Vagina (tissue), 2 donors: ENCODE measurements at places on chromosomes 1 and 21. TPM values are rescaled to one million over a fixed set of nuclear protein-coding genes. Genes with fewer than 3 reads are reported as not detected.

Gene NOS1AP
- 2.0 TPM for total RNA-seq

Gene CYP4A22
- not detected for total RNA-seq

Gene SLC25A34
- total RNA-seq: 3.2 TPM

Gene IL22RA1
- 4.2 TPM for total RNA-seq

Gene TMEM52
- 5.9 TPM for total RNA-seq

DNA sequence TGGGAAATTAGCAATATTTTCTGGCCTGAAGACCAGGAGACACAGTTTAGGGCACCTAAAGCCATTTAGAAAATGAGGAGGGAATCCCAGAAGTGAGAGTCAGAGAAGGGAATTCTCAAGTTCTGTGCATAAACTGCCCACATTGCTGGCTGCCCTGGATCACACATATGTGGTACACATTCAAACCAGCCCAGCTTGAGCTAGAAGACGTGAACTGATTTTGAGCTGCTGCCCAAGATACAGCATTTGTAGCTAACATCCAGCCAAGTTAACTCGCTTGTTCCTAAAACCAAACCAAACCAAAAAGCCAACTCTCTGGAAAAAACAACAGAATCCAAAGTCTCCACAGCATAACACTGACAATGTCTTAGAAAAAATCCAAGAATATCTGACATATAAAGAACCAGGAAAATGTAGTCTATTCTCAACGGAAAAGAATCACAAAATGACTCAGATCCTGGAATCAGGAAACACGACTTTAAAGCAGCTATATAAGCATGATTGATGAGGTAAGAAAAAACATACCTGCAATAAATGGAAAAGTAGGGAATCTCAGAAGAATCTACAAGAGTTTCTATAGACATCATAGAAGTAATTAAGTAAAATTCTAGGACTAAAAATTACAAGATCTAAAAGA is 18.2 kb upstream of the QSOX1 start:
- H3K36me3 ChIP-seq: no peaks in the 10 kb centered on the region
- no peak overlapping the region for H3K4me3 ChIP-seq
- H3K4me1 ChIP-seq: no peaks in the 10 kb centered on the region
- H3K27me3 ChIP-seq: no peaks in the 10 kb centered on the region
- no peak overlapping the region for H3K27ac ChIP-seq
- no peak for DNase-seq

DNA sequence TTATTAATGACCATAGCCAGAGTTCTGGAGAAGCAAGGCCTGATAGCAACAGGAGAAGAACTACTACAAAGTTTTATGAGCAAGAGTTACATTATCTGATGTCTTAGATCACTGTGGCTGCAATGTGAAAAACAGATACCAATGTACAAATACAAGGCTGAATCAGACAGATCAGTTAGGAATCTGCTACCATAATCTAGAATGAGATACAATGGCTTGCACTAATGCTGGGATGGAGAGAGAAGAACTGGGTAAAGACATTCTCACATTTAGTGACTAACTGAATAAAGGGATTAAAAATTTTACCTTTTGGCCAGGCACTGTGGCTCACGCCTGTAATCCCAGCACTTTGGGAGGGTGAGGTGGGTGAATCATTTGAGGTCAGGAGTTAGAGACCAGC is 41.3 kb downstream of the ARID4B start:
- H3K27me3 ChIP-seq: no peaks in the 10 kb centered on the region
- peaks cover 58% of the 10 kb centered on the region for H3K4me1 ChIP-seq
- H3K4me3 ChIP-seq: no peak overlapping the region
- H3K36me3 ChIP-seq: no peaks in the 10 kb centered on the region
- no peak overlapping the region for H3K27ac ChIP-seq
- DNase-seq: no peak

DNA sequence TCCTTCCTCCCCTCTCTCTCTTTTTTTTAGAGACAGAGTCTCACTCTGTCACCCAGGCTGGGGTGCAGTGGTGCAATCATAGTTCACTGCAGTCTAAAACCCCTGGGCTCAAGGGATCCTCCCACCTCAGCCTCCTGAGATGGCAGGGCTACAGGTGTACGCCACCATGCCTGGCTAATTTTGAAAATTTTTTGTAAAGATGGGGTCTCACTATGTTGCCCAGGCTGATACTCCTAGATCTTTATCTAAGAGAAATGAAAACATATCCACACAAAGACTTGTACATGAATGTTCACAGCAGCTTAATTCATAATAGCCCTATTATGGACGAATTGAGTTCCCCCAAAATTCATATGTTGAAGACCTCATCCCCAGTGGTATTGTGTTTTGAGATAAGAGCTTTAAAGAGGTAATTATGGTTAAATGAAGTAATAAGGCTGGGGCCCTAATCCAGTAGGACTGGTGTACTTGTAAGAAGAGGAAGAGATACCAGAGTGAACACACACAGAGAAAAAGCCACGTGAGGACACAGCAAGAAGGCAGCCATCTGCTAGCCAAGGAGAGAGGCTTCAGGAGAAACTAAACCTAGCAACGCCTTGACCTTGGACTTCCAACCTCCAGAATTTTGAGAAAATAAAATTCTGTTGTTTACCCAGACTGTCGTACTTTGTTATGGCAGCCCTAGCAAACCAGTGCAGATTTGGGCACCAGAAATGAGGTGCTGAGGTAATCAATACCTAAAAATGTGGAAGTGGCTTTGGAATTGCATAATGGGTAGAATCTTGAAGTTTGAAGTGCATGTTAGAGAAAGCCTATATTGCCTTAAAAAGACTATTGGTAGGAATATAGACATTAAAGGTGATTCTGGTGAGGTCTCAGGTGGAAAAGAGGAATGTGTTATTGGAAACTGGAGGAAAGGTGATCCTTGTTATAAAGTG is 13.2 kb downstream of the IFNLR1 start:
- no peak overlapping the region for H3K27ac ChIP-seq
- H3K27me3 ChIP-seq: no peaks in the 10 kb centered on the region
- DNase-seq: no peak
- no peaks in the 10 kb centered on the region for H3K4me1 ChIP-seq

DNA sequence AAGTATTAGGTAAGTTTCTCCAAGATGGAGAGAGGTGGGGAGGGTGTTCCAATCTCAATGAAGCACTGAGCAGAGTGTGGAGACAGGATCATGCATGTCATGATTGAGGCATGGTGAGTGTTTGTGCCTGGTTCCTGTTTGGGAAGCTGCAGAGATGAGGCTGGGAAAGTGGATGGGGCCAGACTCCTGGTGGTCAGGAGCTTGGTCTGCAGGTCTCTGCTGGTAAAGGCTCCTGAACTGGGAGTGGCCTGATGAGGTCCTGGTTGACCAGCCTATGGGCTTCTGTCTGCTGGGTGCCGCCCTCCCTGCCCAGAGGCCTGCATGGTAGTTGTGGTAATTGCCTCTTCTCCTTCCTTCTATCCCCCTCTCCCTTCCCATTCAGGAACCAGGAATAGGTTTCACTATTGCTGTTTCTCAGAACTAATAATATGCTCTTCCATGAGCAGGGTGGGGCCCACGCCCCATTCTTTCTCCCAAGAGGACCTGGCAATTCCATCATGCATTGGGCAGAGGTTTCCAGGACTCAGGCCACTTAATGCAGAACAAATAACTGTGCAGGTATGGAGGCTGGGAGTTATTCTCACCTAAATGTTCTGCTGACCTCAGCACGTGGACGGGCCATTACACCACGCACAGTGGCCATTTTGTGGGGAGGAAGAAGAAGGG is 24.5 kb downstream of the PROK1 start:
- no peak for DNase-seq
- no peak overlapping the region for H3K27ac ChIP-seq
- peaks cover 16% of the 10 kb centered on the region for H3K4me1 ChIP-seq

DNA sequence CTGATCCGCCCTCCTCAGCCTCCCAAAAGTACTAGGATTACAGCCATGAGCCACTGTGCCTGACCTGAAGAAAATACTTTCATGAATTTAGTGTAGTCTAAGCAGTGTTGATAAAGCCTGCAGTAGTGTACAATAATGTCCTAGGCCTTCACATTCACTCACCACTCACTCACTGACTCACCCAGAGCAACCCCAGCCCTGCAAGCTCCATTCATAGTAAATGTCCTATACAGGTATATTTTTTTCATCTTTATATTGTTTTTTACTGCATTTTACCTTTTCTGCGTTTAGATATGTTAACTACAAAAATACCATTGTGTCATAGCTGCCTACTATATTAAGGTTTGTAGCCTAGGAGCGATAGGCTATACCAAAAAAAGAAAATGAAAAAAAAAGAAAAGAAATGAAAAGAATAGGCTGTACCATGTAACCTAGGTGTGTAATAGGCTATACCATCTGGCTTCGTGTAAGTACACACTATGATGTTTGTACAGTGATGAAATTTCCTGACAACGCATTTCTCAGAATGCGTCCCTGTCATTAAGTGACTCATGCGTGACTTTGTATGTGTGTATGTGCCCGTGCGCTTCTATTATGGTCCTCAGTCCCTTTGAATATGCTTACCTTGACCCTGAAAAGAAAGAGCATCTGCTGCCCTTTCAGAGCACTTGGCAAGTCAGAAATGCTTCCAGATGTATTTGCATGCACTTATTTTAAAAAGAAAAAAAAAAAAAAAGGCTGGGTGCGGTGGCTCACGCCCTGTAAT is 9.2 kb upstream of the SLAMF8 start:
- H3K4me3 ChIP-seq: no peak overlapping the region
- H3K27ac ChIP-seq: no peak overlapping the region
- no peak for DNase-seq
- no peaks in the 10 kb centered on the region for H3K36me3 ChIP-seq
- no peaks in the 10 kb centered on the region for H3K27me3 ChIP-seq

- H3K4me1 ChIP-seq: peaks cover 77% of the 10 kb centered on the region
- H3K4me3 ChIP-seq: no peak overlapping the region
- H3K27me3 ChIP-seq: no peaks in the 10 kb centered on the region
- H3K27ac ChIP-seq: no peak overlapping the region
- no peaks in the 10 kb centered on the region for H3K36me3 ChIP-seq
- no peak for DNase-seq
Observed at GRCh38 chr21:15748586-15748985, 18.8 kb downstream of the USP25 start.

DNA sequence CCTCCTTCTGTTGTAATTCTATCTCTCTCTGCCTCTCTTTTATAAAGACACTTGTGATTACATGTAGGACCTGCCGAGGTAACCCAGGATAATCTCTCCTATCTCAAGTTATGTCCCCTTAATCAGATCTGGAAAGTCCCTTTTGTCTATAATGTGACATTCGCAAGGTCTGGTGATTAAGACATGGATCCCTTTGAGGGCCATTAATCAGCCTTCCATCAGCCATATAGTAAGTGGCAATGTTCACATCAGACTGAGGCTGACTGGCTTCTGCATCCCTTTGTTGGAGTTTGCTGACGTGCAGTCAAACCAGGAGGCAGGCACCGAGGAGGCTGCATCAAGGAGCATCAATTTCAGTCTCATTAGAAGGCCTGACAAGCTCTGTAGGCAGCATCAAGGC is 209.6 kb downstream of the BACH1 start:
- H3K4me3 ChIP-seq: no peak overlapping the region
- no peaks in the 10 kb centered on the region for H3K27me3 ChIP-seq
- H3K27ac ChIP-seq: no peak overlapping the region
- DNase-seq: no peak
- H3K36me3 ChIP-seq: no peaks in the 10 kb centered on the region
